ENCODE measurements at places on chromosomes 3 and 15.

GRCh38 chr3:143207338-143207961 is 87.9 kb downstream of the CHST2 start:
- no peak for DNase-seq

DNA sequence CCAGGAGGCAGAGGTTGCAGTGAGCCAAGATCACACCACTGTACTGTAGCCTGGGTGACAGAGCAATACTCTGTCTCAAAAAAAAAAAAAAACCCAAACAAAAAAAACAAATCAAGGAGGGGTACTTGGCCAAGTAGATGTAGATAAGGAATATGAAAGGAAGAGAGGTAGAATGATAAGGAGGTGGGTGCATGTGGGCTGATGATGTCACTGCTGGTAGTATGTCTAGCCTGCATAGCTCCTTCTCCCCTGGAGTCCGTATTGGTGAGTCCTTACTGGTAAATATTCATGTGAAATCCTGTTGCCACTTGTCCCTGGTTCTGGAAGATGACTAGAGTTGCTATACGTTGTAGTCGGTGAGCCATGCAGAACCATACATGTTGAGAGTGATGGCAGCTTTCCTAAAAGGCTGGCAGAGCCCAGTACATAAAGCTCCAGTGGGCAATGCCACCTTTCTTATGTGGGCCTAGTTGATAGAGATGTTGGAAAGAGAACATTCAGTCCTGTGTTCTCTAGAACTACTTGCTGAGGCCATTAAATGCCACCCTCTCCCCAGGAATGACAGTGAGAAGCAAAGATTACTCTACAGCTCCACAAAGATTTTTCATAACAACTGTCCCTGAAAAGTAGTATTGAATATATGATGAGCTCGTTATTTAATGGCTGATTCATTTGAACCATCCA is 11.0 kb downstream of the KAT2B start:
- DNase-seq: no peak

GRCh38 chr3:102265720-102266119 is 169.1 kb upstream of the ZPLD1 start:
- DNase-seq: no peak

DNA sequence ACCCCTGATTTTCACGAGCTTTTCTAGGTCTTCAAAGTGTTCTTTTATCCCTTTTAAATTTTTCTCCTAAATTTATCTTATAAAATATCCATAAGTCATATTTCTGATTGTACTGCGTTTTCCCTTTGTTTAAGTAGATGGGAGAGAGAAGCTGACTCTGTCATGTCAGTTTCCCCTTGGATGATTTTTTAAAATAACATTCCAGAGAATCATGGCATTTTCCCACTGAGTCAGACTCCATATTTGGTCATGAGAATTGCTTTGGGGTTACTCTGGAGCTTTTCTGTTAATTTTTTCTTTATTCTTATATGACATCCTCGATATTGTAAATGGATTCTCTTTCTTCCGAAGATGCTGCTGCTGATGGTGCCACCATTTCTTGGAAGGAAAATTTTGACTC is 28.6 kb upstream of the UMPS start:
- DNase-seq: no peak

DNA sequence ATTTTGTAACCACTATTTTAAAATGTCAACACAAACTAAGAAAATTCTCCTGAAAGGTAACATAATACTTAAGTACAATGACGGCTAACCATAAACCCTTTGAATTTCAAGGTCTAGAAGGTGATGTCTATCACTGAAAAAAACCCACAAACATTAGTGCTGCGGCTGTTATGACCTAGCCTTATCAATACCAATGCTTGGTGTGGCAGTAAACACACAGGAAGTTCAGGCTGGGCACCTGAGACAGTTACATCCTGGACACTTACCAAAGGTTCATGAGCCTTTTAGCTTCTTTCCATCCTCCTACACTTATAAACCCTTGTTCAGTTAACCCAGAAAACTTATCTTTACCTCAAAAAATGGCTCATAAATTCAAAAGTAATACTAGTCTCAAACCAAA is 5.8 kb downstream of the HSPBAP1 start:
- DNase-seq: no peak

DNA sequence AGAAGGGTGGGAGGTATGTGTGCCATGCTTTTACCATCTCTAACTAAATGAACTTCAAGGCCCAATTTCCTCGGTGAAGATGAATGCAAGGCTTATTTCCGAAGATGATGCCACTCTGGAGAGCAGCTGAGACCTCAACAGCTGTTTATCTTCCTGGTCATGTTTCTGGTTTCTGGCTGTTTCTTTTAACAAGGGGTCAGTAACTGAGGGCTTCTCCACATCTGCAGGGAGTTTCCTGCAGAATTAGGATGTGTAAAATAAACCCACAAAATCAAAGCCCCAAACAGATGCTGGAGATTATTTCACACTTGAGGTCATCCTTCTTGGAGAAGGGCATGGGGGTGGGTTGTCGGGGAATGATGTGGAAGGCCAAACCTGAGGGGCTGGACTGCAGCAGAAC is 220.3 kb downstream of the THSD4 start:
- DNase-seq: no peak

DNA sequence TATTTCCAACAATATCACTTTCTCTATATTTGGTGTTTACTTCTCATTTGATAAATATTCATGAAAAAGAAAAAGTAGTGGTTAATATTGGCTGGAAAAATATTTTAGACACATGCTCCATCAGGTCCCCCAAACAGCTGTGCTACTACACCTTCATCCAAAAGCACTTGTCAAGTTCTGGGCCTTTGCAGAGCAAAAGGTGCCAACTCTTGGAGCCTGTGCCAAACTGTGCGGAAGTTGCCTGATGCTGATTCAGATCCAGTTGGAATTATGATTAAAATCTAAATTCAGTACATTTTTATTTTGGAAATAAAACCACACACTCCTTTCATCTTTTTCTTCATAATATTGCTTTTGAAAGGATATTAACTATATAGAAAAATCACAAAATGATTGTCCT is 1497.4 kb upstream of the CADM2 start:
- no peak for DNase-seq

DNA sequence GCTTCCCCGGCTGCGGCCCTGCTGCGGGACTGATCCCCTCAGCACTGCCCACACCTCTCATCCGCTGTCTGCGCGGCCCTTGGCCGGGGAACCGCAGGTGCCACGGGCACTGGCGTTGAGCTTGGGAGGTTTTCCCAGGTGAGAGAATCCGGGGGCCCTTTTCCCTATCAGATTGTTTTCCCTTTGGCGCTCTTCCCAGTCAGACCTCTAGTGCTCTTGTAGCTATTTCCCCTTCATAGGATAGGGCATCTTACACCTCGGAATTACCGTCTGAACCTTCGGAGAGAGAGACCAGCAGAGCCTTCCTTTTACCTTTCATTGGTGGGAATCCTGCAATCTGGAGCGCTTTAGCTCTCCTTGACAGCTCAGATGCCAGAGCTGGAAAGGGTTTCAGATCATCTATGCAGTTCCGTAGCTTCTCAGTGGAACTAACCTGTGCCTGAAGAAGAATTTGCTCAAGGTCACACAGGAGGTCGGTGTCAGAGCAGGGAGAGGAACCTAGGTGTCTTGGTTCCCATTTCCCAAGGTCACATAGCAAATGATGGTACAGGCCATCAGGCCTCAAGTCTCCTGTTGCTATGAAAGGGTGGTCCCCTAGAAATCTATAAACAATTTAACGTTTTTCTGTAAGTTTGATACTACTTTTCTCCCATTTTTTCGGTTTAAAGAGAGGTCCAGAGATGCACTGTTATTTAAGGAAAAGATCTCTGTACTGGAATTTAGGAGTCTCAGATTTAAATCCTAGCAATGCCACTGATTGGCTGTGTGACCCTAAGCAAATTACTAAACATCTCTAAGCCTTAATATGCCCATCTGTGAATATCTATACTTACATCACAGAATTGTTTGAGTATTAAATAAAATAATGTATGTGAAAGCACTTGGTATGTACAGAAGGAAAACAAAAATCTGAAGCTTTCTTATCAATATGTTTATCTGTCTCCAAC is 916 bp downstream of the IDH3A start:
- no peak for DNase-seq

- peak; percentile 62 for DNase-seq
Measured at GRCh38 chr15:76996526-76997401, 1.8 kb downstream of the PSTPIP1 start.

- DNase-seq: no peak
Measured at GRCh38 chr3:49162751-49163419, 3.2 kb downstream of the CCDC71 start.

DNA sequence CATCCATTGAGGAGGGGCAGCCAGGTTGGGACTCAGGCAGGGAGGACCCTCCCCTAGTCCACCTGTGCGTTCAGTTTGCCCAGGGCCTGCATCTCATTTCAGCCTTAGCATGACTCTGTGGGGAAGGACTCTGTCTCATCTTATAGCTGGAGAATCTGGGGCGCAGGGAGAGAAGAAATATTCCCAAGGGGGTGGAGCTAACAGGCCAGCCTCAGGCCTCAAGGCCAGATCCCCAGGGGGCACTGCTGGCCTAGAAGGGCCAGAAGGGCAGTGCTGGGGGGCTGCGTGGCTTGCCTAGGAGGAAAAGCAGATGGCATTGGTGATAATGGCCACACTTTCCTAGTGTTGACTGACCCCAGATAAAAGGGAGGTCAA is 10.9 kb downstream of the AMOTL2 start:
- DNase-seq: no peak

GRCh38 chr3:171673951-171674350 is 136.3 kb downstream of the PLD1 start:
- DNase-seq: no peak

- no peak for DNase-seq
Measured at GRCh38 chr3:46371519-46372340, 984 bp downstream of the CCR5 start.

All from upper lobe of right lung (tissue), 1 donor.